C1 segment of cervical spinal cord (tissue), 14 donors: ENCODE measurements at places on chromosomes 16 and 17.

DNA sequence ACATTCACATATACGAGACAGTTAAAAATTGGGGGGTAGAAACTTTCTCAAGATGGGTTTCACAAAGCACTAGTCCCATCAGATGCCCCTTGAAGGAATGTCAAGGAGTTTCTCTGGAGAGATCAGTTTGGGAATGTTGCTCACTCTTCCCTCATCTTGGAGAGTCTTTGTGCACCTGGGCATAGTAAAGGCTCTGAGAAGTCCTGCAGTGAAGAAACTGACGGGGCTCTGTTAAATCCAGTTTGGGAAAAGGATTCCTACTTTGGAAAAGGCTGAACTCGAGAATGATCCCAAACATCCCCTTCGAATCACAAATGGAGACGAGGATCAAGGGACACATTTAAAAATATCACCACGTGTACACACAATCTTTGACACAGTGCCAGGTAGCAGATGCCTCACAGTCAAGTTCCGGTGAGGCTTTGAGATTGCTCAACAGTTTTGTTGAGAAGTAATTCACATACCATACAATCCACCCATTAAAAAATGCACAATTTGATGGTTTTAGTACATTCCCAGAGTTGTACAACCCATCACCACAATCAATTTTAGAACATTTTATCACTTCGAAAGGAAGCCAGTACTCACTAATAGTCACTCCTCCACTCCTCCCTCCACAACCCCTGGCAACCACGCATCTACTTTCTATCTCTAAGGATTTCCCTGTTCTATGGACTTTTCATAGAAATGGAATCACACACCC lies 203.4 kb upstream of the FOXF1 start:
- no peak for DNase-seq

GRCh38 chr17:44826123-44826790 lies 3.8 kb downstream of the GJC1 start:
- no peak for DNase-seq

GRCh38 chr17:8122924-8123694 lies 797 bp downstream of the HES7 start:
- no peak for DNase-seq

DNA sequence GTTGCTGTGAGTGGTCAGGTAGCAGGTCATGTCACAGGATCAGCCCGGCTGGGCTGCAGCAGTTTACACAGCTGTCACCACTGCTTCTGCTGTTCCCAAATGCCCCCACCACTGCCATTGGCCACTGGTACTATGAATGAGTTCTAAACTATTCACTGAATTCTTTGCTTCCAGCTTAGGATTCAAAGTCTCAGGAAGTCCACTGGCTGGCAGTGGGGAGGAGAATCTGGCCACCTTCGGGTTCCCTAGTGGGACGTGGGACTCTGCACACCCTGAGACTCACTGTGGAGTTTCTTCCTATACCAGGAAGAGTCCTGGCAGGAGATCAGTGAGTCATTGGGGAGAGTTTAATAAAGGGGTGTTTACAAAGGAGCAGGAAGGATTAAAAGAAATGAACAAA lies 6.9 kb downstream of the MT1X start:
- DNase-seq: no peak

DNA sequence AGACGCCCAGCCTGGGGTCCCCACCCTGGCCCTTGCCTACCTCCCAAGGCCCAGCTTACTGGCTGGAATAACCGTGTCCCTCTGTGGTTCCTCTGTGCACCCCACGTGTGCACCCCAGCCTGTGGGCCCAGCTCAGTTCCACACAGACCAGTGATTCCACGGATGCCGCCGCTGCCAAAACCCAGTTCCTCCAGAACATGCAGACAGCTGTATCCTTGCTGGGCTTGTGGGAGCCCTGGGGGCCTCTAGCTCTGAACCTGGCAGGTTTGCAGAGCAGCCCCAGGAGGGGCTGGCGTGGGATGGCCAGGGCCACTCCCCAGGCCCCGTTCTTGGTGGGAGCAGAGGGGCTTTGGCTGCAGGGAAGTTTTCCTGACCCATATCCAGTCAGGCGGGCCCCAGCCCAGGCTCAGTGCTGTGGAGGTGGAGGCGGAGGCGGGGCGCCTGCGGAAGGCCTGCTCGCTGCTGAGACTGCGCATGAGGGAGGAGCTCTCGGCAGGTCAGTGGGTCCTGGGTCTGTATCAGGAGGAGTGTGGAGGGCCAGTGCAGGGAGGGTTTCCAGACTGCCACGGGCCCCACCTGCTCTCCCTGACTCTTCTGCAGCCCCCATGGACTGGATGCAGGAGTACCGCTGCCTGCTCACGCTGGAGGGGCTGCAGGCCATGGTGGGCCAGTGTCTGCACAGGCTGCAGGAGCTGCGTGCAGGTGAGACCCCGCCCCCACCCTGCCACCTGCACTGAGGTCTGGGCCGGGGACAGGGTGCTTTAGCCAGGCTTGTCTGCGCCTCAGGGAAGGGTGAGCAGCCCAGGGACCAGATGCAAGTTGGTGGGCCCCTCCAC lies 2.3 kb downstream of the TEDC2 start:
- no peak for DNase-seq

DNA sequence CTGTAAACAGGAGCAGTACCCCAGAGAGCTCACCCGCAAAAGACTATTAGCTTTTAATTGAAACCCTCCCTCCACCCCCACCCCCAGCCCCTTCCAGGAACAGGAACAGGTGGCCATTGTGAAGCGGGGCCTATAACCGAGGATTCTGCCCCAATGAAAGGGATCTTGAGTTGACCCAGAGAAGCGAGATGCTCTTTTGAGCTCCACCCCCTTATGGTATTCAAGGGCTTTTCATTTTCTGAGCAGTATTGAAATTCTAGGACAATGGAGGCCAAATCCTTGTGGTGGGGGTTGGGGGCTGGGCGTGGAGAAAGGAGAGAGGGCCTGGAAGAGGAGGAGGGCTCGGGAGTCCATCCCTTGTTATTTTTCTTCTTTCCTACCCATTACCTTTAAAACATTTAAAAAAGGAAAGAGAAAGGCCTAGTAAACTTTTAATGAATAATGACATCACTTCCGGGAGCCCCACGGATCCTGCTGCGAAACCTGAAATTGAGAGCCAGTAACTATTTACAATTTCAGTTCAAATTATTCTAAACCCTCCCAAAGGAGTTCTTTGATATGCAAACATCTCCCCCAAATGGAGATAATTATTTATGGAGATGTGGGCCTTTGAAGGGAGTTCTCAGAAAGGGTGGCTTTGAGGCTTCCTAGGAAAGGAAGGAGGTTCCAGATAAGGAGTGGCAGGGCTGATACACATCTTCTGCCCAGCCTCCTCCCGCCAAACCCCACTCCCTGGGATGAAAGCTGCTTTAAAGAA lies 30.5 kb downstream of the HS3ST3B1 start:
- DNase-seq: no peak

DNA sequence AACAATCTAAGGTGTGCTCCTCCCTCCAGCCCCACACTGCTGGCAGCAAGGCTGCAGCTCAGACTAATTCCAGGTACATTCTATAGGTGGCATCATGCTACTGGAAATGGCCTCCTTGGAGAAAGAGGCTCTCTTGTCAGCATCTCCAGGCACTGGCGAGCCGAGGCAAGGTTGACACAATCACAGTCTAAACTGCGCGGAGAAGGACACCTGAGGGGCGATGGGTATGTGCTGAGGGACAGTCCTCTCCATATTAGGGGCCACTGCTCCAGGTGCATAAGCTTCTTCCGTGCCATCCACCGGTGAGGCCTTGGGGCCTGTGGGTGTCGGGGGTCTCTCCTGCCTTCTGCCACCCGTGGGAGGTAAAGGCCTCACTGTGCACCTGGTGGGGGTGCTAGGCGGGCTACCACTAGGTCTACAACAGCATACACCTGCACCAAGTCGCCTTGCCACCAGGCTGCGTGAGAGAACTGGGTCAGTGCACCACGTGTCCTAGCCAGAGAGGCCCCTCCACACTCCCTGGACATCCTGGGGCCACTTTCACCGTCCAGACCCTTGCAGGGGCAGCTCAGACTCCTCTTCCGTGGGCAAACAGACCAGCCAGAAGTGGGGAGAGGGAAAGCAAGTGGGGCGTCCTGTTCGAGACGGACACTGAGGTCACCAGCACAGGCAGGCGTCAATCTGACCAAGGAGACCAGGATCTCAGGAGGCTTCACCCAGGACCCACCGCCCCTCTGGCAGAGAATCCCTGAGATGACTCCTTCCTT lies 12.1 kb upstream of the CBX8 start:
- no peak for DNase-seq

DNA sequence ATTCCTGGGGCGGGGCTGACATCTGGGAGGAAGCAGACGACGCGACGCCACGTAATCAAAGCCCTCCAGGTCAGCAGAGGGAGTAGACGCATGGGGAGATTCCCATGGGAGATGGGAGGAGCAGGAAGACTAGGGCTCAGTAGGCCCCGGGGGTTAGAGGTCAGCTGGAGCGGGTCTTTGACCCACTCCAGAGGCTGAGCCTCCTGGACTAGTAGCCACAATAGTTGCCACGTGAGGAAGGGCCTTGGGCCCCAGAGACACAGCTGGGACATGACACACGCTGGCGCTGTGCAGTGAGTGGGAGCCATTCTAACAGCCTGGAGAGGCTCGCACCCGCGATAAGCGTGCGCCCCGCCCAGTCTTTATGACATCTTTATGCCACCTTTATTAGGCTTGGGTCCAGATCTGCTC lies 95.7 kb upstream of the AMZ2 start:
- DNase-seq: no peak

- DNase-seq: no peak
Observed at GRCh38 chr17:42180411-42180921, 476 bp downstream of the KCNH4 start.

DNA sequence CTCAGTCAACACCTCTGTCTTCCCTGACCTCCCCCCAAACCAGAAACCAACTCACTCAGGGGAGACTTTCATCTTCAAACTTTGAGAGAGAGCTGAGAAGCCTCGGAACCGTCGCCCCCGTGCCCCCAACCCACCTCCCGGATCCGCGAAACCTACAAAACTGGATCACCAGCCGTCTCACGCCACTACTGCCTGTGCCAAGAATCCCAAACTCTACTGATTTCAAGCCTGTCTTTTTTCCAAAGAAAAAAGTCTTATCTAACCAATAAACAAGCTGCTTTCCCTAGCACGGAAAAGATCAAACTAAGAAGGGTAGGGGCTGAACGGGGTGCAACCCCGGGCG lies 2.0 kb downstream of the AXIN2 start:
- no peak for DNase-seq

GRCh38 chr17:21058098-21058893 lies 15.5 kb upstream of the USP22 start:
- DNase-seq: no peak

- DNase-seq: no peak
Observed at GRCh38 chr17:67855504-67856324, 30.4 kb downstream of the BPTF start.

- DNase-seq: no peak
Observed at GRCh38 chr16:15539197-15539596, 103.8 kb downstream of the MARF1 start.

- DNase-seq: no peak
Observed at GRCh38 chr16:88004391-88004790, 53.2 kb downstream of the BANP start.

DNA sequence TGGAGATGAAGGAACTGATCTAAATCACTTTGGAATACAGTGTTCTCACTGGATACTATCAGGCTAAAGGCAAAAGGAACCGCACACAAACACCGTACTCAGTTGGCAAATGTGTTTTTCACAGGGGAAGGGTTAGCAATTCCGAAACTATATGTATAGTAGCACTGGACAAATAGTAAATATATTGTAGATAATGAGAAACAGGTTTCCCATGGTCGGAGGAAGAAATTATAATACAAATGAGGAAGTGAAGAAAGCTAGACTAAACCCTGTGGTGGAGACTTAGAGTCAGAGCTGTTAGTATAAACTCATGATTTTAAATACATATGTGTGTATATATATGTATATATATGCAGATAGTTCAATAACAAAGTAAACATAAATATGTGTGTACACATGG lies 414.1 kb upstream of the SALL1 start:
- no peak for DNase-seq

- no peak for DNase-seq
Observed at GRCh38 chr16:24382762-24383407, 126.8 kb downstream of the CACNG3 start.

DNA sequence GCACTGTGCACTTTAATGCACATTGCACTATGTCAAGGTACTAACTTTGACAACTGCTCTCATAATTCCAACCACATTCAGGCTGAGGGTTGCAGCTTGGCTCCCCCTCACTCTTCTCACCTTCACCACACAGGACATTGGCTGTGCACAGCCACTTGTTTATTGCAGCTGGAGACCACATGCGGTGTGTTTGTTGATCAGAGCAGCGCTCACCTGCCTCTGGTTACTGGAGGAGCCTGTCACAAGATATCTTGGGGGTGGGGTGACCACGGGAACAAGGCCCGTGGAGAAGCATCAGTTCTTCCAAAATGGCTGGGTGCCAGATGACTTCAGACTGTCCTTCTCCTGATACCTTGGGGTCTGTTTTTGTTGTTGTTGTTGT lies 10.6 kb upstream of the CCL5 start:
- no peak for DNase-seq

DNA sequence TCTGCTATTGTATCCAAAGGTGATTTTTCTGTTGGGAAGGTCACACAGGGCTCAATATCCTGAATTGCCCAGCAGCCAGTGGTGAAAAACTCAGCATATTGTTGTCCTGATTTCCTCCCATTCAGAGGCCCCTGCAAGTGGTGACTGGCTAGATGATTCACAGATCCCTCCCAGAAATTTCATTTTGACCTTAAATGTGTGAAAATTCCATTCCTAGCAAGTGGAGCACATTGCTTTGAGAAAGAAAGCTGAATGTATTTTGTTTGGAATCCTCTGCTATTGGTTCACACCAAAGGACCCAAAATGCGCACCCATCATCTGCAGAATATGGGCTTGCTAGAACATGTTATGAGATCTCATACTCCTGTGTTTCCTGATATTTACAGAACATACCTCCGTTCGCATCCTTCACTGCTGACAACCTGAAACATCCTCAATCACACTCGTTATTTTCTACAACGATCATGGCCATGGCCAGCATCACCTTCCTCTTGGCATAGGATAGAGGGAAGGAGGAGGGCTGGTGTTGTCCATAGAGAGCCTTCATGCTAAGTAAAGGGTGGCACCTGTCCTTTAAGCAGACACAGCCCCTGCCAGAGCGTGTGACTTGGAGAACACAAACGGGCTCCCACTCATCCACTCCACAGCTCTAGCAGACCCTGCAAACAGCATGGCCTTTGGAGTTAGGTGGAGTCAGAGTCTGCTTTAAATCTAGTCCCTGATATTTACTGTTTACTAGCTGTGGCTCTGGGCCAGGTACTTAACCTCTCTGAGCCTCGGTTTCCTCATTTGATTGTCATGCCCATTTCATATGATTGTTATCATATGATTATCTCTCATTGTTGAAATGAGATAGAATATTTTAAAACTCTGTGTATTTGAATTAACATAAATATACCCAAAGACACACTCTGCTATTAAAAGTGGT lies 30.4 kb upstream of the NFAT5 start:
- no peak for DNase-seq

- DNase-seq: no peak
Observed at GRCh38 chr16:8505327-8505991, 84.9 kb downstream of the TMEM114 start.
